ENCODE measurements at places on chromosomes 4 and X. TPM values are rescaled to one million over a fixed set of nuclear protein-coding genes. Genes with fewer than 3 reads are reported as not detected.

DNA sequence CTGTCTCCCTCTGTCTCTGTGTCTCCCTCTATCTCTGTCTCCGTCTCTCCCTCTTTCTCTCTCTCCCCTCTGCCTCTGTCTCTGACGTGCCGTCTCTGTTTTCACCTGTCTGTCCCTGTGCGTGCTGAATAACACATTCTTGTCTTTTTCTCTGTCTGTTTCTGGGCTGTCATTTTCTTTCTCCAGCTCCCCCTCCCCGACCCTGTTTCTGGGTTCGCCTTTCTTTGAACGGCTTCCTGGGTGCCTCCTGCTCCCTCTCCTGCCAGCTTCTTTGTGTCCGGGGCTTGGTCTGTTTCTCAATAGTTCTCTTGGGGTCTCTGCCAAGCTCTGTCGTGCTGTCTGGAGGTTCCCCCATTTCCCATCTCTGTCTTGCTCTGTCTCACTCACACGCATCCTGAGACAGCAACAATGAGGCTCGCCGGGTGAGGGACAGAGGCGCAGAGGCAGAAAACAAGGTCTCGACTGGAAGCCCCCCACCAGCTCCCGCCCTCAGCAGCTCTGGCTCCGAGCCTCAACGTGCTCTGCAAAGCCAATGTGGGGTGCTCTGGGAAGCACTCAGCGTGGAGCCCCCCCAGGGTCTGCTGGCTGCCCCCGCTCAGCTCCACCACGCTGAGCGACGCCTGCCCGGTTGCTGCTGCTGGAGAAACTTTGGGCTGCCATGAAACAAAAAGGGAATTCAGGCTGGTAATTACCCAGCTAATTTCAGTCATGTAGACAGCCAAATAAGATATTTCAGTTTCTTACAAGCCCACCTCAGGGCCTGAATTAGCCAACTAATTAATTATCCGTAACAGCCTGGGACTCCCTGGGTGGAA, 3.4 kb downstream of the CPLX1 start:
- no peak for DNase-seq

- no peak for DNase-seq
These were observed 16.2 kb downstream of the GPAT3 start for GRCh38 chr4:83552083-83552482.

BANK1 gene
- 8.9 TPM for total RNA-seq

DNA sequence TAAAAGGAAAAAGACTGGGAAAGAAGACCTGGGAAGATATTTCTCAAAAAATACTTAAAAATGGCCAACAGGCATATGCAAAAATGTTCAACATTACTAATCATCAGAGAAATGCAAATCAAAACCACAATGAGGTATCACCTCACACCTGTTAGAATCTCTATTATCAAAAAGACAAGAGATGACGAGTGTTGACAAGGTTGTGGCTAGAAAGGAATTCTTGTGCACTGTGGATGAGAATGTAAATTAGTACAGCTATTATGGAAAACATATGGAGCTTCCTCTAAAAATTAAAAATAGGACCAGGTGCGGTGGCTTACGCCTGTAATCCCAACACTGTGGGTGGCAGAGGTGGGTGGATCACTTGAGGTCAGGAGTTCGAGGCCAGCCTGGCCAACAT, 50.0 kb downstream of the C4orf46 start:
- DNase-seq, result no peak

Measured in upper lobe of left lung (tissue), 6 donors.